ENCODE measurements at places on chromosomes 5 and 9.

- DNase-seq: no peak
These were observed 139.9 kb upstream of the ACOT12 start for GRCh38 chr5:81533629-81534405.

- DNase-seq: no peak
These were observed 23.7 kb upstream of the VDAC1 start for GRCh38 chr5:134028496-134028895.

GRCh38 chr9:18544456-18544855, 70.5 kb downstream of the ADAMTSL1 start:
- DNase-seq: no peak

GRCh38 chr5:178449163-178450070, 140.8 kb downstream of the COL23A1 start:
- DNase-seq: no peak

DNA sequence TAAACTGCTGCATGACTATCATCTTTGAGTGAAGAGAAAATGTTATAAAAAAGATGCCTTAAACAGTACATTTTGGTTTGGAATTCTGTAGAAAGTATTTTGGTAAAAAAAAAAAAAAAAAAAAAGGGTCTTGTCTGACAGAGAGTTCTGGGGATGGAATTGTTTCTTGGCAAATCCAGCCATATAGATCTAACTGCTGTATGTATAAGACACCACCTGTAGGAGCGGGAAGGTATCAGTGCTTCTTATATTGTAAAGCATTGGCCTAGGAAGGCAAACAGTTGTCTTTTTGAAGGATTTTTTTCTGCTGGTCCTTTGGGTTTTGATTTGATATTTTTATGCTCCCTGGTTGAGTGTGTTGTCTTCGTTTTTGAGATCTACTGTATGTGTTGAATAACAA, 2.8 kb downstream of the PURA start:
- DNase-seq: no peak

- DNase-seq: no peak
These were observed 14.3 kb upstream of the CTNND2 start for GRCh38 chr5:11918463-11919045.

Measured in activated T-cell treated with anti-CD3 and anti-CD28 coated beads, Interleukin-2, amount 50 U/mL, for 72 hours (primary cell).